ENCODE measurements at places on chromosomes 11 and 22. TPM values are rescaled to one million over a fixed set of nuclear protein-coding genes. Genes with fewer than 3 reads are reported as not detected.

The TLCD5 gene
- 0.44 TPM for total RNA-seq

The GGT1 gene
- 27.1 TPM for total RNA-seq

The INSC gene
- total RNA-seq: 0.29 TPM

- DNase-seq: no peak
Measured at GRCh38 chr11:17634776-17635550, 84.4 kb upstream of the MYOD1 start.

DNA sequence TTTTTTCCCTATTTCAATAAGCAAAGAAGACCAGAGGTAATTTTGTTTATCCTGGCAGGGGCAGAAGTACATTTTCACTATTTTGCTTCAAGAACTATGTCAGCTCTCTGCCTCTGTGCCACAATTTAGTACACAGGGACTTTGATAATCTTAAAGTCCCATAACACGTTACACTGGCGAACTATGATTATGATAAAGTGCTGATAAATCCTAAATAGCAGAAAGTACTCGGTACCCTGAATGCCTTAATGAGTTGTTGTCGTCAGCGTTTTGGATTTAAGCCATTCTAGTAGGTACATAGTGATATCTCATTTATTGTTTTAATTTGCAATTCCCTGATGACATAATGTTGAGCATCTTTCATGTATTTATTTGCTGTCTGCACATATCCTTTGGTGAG lies 16.6 kb upstream of the PHOX2A start:
- DNase-seq: no peak

- DNase-seq: no peak
Measured at GRCh38 chr22:32996702-32997101, 61.5 kb downstream of the SYN3 start.

GRCh38 chr11:77596626-77597025 lies 6.9 kb downstream of the AQP11 start:
- DNase-seq: no peak

DNA sequence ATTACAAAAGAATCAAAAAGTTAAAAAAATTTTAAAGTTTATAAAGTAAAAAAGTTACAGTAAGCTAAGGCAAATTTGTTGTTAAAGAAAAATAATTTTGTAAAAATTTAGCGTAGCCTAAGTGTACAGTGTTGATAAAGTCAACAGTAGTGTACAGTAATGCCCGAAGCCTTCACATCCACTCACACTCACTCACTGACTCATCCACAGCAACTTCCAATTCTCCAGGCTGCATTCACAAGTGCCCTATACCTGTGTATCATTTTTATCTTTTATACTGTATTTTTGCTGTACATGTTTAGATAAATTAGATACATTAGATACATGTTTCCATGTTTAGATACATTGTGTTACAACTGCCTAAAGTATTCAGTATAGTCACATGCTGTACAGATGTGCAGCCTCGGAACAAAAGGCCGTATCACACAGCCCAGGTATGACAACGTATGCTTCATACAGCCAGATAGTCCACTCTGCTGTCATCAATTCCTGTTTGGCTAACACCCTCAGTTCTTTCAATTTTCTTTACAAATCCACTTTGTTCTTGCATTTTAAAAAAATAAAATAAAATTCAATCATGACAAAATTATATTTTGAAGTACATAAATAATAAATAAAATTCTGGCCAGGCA lies 80.7 kb downstream of the RBFOX2 start:
- DNase-seq: no peak

All from HT-29 (cell line).